ENCODE measurements at places on chromosomes 16 and 17. TPM values are rescaled to one million over a fixed set of nuclear protein-coding genes. Genes with fewer than 3 reads are reported as not detected.

SPN gene
- not detected for total RNA-seq

CNTNAP4 gene
- not detected for total RNA-seq

CPNE7 gene
- 5.7 TPM for total RNA-seq

- DNase-seq, result no peak
Observed at GRCh38 chr17:9971991-9972390, 66.9 kb upstream of the RCVRN start.

GRCh38 chr16:51567911-51568310 is 416.8 kb upstream of the SALL1 start:
- no peak for DNase-seq

DNA sequence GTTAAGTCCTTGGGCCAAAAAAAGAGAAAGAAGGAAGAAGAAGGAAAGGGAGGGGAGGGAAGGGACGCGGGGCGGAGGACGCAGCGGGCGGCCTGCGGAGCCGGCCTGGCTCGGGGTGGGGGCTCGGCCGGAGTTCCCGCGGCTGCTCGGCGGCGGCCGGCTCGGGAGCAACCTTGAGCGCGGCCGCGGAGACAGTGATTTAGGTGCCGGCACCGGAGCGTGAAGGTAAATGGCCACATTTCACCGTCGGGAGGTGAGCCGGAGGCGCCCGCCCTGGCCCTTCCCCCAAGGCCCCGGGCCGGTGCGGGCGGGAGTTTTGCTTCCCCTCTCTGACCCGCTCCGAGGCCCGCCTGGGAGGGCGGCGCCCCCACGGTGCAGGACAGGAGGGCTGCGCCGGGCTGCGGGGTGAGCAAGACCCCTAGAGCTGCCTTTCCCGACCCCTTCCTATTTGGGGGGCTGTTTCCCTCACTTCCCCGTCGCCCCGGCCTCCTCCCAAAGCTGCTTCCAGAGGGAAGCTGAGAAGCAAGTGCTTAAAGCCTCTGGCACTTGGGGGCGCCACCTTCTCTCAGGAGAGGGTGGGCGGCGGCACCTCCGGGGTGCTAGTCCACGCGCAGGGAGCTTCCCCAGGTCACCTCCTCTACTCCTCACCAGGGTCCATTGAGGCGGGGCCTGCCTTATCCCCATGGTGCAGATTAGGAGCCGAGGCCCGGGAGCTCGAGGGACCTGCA is 56.5 kb downstream of the MRM1 start:
- no peak for DNase-seq

GRCh38 chr17:351875-352420 is 659 bp downstream of the RPH3AL start:
- DNase-seq, result no peak

DNA sequence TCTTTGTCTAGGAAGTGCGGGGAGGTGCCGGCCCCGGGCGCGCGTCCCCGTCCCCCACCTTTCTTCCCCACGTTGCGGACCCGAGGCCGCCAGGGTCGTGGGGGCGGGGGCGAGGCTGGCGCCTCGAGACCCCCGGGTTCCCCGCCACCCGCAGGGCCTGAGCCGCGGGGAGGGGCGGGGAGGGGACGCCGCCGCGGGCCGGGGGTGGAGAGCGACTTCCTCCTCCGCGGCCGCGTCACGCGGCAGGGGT is 1.8 kb upstream of the ACTG1 start:
- no peak for DNase-seq

GRCh38 chr17:17343896-17344506 is 40.8 kb downstream of the NT5M start:
- no peak for DNase-seq

All from pulmonary artery endothelial cell (primary cell).